ENCODE measurements at places on chromosomes 5 and 9.

DNA sequence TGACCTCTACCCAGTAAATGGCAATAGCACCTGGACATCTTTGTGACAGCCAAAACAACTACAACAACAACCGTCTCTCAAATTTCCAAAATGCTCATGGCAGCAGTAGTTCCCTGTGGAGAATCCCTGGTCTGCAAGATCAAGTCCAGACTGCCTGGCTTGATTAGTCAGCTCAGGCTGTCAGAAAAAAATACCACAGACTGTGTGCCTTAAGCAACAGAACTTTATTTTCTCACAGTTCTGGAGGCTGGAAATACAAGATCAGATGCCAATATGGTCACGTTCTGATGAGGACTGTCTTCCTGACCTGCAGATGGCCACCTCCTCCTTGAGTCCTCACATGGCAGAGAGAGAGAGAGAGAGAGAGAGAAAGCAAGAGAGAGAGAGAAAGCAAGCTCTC is 52.3 kb upstream of the MOCS2 start:
- no peak for DNase-seq

DNA sequence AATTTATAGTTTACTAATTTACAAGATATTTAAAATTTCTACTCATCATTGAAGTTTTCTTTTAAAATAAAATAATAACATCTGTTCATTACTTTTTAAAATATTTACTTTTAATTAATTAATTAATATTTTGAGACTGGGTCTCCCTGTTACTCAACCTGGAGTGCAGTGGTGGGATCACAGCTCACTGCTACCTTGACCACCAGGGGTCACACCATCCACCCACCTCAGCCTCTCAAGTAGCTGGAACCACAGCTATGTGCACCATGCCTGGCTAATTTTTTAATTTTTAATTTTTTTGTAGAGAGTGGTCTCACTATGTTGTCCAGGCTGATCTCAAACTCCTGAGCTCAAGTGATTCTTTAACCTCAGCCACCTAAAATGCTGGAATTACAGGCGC is 1013.6 kb downstream of the CDH9 start:
- DNase-seq: no peak

GRCh38 chr5:7250004-7250403 is 145.9 kb upstream of the ADCY2 start:
- DNase-seq: no peak

GRCh38 chr9:129175825-129176633 is 2.0 kb downstream of the IER5L start:
- DNase-seq: no peak

DNA sequence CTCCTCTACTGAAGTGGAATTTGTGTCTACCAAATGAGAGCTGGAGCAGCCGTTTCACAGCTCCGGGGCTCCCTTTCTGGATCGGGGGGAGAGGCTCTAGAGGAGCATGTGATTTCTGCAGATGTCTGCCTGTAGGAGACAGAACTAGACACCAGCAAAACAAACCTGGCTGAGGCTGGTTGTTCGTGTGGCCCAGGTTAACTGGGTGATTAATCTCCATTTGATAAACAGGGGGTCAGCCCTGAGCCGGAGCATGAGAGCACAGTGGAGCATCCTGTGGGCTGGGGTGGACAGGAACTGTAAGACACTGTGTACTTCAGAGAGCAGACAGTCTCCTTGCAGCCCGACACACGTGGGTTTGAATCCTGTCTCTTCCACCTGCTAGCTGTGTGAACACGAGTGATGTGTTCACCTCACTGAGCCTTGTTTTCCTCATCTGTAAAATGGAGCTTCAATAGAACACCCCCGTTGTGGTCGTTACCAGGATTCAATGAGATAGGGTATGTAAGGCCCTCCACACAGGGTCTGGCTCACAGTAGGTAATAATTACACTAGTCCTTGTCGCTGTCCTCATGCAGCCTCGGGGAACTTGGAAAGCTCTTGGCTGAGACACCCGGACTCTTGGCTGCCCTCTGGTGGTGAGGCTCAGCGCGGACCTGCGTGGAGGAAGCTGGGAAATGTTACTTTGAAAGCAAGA is 12.9 kb downstream of the CXCL14 start:
- peak; percentile 10 for DNase-seq

- DNase-seq: no peak
These were observed 24.2 kb downstream of the SLC1A1 start for GRCh38 chr9:4514252-4515128.

- no peak for DNase-seq
These were observed 12.6 kb downstream of the QSOX2 start for GRCh38 chr9:136232969-136233368.

DNA sequence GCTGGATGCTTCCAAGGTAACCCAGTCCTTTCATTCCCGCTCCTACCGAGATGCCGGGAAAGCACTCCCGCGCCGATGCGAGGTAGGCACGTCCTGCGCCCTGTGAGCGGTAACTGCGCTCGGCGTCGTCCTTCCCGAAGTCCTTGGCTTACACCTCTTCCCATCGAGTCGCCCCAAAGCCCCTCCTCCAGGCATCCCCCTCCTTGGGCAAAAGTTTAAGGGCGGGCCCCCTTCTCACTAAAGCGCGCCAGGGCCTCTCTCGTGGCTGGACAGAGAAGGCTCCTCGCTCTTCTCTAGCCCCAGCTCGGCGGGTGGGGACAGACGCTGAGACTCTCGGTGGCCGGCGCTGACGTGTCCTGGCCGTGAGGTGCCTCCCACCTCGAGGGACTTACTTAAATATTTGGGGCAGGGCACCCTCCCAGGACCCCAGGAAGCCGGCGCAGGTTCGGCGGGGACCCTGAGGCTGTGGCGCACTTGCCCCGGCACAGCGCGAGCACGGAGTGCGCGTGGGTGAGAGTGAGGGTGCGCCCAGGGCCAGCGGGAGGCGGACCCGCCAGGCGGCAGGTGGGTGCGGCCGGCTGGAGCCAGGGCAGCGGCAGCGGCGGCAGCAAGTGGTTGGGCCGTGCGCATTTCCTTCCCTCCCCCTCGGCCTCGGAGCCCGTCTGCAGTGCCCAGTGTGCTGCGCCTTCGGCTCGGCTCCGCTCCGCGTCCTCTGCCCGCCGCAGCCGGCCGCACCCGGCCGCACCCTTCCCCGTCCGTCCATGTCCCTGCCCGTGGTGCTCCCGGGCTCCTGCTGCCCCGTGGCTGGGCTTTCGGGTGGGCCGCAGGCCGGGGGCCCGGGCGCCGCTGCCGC is at the start of gene ENTREP1:
Gene ENTREP1, plus strand, starts transcription at position 667 of the 853 bp plus-strand sequence. Its CDS starts 95 bp downstream, at position 762.
- no peak for DNase-seq

DNA sequence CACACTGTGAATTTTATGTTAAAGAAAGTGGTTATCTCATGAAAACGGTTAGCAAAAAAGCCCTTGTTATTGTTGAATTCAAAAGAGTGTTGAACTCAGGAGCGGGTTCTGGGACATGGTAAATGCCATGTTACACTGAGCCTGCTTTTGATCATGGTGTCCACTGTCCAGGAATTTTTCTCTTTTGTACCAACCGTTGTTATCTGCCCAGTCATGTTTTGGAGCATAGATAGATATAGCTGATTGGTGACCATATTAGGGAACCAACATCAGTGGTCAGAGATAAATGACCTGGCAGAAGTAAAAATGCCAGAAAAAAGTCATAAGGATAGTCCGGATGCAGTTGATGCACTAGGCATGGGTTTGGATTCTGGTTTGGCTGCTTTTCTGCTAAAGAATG is 29.3 kb downstream of the DOCK2 start:
- DNase-seq: no peak

GRCh38 chr9:89562186-89562814 is 42.5 kb upstream of the GADD45G start:
- DNase-seq: no peak

DNA sequence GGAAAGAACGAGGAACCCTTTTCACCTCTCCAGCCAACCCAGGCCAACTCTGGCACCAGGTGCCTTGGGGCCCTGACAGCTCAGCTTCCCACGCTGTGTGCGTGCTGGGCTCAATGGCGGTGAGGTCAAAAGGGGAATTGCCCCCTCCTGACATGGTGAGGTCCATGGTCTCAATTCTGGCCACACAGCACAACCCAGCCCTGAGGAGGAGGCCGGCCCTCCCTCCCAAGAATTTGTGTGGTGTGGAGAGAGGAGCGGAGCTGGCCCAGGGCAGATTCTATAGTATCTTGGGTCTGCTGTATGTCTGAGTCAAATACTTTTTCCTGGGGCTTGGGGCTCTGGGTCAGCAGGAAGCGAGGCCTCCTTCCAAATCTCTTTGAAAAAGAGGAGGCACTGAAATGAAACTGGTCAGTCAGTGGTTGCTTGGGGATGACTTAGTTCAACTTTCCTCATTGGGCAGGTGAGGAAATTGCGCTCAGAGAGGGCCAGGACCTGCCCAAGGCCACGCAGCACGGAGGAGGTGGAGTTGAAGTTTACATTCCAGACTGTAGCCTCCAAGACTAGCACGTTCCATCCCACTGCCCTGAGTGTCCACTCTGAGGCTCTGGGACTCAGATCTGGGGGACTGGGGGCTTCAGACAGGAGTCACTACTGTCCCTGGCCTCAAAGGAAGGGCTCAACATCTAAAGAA is 15.6 kb downstream of the COL27A1 start:
- no peak for DNase-seq

GRCh38 chr5:144183254-144183889 is 12.7 kb downstream of the KCTD16 start:
- no peak for DNase-seq

- no peak for DNase-seq
These were observed 100.3 kb upstream of the ELAVL2 start for GRCh38 chr9:23926368-23926767.

- no peak for DNase-seq
These were observed at the start of gene FBN2 for GRCh38 chr5:128538000-128538249. Gene FBN2 (minus strand): TSS chr5:128538245. CDS start chr5:128537603, 642 bp downstream.

DNA sequence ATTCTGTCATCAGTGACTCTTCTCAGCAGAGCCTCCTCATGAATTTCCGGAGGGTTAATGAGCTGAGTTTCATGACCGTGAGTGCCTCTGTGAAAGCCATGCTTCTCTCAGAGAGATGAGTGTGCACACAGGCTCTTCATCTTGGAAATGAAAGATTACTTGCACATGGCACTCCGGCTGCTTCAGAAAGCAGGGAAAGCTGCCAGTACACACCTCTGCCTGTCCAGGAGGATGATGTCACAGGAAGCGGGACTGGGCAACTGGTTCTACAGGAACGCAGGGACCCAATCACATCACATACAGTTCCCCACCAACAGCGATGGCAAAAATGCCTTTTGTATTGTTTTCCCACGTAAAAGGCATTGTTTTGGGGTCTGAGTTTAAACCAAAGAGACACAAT is 286.0 kb upstream of the DAP start:
- DNase-seq: no peak

DNA sequence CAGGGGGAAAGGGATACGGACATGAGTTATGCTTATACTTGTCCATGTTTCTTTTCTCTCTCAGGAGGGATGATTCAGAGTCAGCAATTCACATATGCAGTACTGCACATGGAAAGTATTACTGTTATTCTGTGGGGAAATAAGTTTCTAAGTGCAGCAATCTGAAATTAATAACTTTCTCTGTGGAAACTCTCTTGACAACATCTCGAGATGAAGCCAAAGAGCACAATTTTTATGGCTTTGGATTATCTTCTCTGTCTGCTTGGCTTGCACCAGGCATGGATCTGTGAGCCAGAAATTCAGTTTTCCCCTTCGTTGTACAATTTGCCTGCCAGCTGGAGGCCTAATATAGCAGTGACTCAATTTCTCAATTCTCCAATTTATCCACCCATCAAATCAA is 2.5 kb upstream of the NDFIP1 start:
- DNase-seq: no peak

DNA sequence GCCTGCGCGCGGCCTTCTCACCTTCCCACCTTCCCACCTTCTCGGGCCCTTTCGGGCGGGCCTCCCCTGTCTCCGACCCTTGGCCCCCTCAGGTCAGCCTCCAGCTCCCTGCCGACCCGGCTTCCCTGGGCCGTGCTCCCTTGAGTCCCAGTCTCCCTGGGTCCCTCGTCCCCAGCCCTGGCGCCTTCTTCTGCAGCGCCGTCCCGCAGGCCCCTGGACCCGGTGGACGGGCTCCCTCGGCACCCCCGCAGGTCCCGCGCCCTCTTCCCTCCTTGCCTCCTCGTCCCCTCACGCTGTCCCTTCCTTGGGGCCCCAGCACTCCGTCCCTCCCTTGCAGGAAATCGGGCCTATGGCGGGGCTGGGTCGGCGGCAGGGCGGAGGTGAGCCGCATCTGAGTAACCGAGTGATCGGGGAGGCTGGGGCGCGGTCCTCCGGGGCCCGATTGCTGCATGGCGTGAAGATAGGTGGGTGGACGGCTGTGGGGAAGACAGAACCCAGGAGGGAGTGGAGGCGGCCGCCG is 7.6 kb downstream of the ARPC5L start:
- no peak for DNase-seq

DNA sequence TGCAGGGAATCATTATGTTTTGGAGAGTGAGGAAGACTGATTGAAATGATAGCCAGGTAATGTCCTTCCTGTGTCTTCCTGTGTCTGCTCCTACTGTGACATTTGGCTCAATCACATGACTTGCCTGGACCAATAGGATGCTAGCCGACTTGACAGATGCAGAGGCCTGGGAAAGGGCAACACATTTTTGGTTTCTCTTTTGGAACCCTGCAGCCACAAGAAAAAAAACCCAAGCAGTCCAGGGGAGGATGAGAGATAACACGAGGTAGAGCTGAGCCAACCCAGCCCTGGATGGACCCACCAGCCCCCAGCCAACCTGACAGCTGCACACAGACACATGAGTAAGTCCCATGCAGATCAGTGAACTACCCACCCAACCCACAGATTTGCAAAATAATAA is 256.1 kb upstream of the SMARCA2 start:
- DNase-seq: no peak

- DNase-seq: no peak
These were observed 112.2 kb upstream of the SMC2 start for GRCh38 chr9:103981912-103982311.

Measured in stimulated activated CD4-positive, alpha-beta T cell treated with anti-CD3 and anti-CD28 coated beads, TNF-alpha, amount 100 ng/mL, for 1 hour (primary cell).